Lung microvascular endothelial cell (primary cell): ENCODE measurements at places on chromosomes 11 and 22.

DNA sequence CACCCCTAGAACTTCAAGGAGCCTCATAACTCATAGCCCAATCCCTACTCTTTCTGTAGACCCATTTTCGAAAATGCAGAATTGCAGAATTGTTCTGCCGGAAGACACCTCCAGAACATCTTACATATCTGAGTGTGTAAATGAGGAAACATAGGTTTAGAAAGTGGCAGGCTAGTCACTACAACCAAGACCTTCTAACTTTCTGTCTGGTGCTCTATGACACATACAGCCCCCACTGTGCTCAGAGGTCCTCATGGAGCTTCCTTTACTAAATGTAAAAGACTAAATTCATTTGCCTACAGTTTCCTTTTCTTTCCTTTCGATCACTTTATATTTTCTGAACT is 132.1 kb upstream of the DDI1 start:
- DNase-seq, result no peak

DNA sequence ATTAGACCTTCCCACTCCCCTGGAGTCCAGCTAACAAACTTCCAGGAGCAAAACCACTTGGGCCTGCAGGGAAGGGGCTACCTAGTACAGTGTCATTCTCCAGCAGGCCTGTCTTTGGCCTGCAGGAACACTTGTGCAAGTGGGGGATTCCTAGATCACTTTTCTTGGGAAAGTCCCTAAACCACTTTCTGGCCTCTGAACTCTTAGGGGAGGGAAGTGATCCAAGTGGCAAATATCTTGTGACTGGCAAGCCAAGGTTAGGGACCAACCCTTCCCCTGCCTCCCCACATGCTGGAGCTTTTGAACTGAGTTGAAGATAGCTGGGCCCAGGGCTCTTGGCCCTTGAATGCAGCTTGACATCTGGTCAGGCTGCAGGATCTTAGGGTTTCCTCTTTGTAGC is 17.2 kb downstream of the PPFIBP2 start:
- no peak for DNase-seq

DNA sequence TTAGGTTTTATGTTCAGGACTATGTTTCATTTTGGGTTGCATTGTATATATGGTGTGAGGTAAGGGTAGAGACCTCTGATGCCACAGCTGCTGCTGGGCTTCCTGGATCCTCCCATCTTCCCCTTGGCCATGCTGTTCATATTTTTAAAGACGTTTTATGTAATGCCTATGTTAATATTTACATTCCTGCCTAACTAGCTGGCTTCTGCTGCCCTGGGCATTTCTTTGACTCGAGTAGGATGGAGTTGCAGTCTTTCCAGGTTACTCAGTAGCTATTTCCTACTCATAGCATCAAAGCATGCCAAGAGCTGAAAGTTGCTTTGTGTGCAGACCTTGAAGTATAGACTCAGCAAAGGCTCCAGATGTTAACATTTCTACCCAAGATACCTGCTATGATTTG is 220.5 kb upstream of the CADM1 start:
- DNase-seq, result no peak

GRCh38 chr22:50267591-50268390 is 2.4 kb downstream of the MAPK11 start:
- peak; percentile 72 for DNase-seq

DNA sequence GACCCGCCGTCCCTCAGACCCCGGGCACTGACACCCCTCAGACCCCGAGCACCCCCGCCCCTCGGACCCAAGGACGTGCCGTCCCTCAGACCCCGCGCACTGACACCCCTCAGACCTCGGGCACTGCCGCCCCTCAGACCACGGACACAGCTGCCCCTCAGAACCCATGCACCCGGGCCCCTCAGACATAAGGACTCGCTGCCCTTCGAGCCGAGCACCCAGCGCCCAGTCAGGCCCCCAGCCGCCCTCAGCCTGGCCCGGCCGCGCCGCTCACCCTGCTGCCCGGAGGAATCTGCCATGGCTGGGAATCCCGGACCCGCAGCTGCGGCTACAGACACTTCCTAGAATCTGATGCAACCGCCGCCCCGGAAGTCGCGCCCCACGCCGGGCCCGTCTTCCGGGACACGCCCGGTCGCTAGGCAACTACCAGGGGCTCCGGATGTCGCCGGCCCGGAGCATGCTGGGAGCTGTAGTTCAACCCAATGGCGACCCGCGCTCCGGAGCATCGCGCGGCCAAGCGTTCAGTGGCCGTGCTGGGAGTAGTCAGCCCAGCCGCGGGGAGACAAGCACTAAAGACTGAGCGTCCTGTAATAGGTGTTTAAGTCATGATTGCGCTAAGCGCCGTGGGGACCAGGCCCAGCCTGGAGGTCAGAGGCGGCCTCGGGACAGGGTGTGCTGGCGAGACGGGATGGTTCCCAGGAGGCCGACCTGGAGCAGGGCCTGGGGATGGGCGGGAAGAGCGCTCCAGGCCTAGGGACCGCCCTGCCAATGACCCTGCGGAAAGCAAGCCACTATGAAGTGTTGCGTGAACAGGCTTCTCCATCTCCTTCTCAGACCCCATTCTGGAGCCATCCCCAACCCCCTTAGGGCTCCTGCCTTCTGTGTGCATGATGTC is at the start of gene CARS1:
Gene CARS1, minus strand, starts transcription at position 355 of the 895 bp plus-strand sequence. Its CDS starts 56 bp downstream, at position 299.
- DNase-seq, result peak; percentile 88

DNA sequence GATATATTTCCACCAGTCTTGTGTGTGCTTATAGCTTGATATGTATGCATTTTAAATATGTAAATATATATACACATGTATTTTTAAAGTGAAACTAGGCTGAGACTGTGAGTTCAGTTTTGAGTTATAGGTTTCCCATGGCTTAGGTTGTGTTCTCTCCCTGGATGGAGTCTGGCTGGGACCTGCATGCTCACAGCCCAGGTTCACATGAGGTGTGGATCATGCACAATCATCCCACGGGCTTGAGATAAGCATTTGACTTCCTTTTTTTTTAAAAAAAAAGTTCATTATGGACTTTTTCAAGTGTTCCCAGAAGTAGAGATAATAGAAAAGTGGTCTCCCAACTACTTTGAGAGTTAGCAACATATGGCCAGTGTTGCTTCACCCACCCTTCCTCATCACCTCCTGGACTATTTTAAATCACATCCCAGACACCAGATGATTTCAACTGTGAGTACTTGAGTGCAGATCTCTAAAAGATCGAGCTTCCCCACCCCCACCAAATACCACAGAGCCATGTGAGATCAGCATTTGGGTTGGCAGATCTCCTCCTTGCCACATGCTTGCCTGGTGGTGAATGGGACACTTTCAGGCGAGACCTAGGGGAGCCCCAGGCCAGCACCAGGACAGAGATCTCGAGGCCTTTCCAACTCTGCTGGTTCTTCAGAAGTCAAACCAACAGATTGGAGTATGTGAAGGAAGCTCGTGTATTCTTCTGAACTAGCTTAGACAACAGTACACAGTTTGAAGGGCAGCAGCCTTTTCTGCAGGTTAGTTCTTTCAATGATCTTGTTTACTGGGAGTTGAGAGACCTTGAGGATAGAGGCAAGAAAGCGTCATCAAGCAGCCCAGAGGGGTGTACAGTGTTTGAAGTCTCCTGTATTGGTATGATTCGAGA is 15.9 kb downstream of the MED15 start:
- DNase-seq, result no peak

GRCh38 chr22:32961497-32961896 is 96.7 kb downstream of the SYN3 start:
- no peak for DNase-seq

DNA sequence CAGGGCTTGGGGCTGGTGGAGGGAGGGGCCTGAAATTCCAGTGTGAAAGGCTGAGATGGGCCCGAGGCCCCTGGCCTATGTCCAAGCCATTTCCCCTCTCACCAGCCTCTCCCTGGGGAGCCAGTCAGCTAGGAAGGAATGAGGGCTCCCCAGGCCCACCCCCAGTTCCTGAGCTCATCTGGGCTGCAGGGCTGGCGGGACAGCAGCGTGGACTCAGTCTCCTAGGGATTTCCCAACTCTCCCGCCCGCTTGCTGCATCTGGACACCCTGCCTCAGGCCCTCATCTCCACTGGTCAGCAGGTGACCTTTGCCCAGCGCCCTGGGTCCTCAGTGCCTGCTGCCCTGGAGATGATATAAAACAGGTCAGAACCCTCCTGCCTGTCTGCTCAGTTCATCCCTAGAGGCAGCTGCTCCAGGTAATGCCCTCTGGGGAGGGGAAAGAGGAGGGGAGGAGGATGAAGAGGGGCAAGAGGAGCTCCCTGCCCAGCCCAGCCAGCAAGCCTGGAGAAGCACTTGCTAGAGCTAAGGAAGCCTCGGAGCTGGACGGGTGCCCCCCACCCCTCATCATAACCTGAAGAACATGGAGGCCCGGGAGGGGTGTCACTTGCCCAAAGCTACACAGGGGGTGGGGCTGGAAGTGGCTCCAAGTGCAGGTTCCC is at the start of gene APOC3:
Gene APOC3, plus strand, starts transcription at position 383 of the 659 bp plus-strand sequence. CDS start 676 bp downstream, outside the sequence.
- DNase-seq, result no peak

DNA sequence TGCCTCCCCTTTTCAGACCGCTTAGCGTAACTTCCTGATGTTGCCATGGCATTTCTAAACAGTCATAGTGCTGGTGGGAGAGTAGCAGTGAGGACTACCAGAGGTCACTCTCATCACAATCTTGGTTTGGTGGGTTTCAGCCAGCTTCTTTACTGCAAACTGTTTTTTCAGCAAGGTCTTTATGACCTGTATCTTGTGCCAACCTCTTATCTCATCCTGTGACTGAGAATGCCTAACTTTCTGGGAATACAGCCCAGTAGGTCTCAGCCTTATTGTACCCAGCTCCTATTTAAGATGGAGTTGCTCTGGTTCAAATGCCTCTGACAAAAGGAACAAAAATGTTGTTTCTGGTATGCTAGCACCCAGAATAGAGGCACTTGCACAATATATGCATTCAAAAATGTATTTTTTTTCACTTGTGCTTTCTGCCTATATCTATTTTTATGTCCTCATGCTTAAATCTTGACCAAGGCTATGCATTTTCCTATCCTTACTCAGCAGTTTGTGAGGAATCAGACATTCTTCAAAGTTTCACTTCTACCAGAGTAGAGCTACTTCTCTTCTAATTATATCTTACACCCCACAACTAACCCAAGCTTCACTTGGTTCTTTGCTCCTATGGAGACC is 16.1 kb upstream of the OR51M1 start:
- peak; percentile 65 for DNase-seq

DNA sequence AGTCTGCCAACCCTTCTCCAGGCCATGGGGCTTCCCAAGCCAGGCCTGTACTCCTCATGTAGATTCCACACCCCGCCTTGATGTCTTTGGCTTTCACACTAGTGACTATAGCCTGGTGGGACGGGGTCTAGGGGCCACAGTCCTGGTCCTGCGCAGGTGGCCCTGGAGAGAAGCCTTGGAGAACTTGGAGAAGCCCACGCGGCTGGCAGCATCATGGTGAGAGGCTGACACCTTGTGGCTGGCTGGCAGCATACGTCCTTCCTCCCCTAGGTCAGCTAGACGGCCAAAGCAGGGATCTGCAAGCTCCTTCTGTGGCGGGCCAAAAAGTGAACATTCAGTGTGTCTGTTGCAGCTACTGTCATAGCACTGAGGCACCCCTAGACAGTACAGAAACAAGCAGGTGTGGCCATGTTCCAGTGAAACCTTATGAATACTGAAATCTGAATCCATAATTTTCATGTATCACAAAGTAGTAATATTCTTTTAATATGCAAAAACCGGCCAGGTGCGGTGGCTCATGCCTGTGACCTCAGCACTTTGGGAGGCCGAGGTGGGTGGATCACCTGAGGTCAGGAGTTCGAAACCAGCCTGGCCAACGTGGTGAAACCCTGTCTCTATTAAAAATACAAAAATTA is 42.0 kb downstream of the FAM83F start:
- DNase-seq, result peak; percentile 83

- no peak for DNase-seq
These were observed 763.9 kb downstream of the NTM start for GRCh38 chr11:132134322-132134721.

GRCh38 chr22:20545681-20546521 is 38.5 kb downstream of the MED15 start:
- no peak for DNase-seq
